ENCODE measurements at places on chromosomes 3 and 15.

DNA sequence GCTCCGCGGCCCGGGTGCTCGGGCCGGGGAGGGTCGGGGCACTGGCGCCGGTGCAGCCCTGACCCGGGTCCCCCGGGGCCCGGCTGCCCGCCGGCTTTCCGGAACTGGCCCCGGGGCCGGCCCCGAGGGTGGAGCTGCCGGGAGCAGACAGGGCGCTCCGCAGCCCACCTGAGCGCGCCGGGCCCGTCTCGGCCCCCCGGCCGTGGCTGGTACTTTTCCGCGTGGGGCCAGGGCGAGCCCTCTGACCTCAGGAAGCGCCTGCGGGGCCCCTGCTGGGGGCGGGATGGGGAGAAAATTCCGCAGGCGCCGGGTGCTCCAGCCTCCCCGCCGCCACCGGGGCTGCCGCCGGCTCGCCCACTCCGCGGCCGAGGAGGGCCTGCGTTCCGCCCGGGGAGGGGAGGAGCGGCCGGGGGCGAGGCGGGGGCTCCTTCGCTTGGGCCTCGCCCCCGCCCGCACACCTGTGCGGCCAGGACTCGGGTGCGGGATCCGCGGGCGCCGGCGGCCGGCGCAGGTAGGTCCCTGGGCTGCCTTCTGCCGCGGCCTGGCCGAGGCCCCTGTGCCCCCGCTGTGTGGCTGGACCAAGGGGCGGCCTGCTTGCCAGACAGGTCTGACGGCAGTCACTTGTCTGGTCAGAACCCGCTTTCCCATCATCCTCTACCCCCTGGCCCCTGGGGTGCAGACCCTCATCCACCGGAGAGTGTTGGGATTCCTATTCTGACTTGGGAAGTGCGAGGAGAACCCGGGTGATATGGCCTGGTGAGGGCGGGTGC, 3.5 kb downstream of the FURIN start:
- DNase-seq = no peak

- no peak for DNase-seq
Measured at GRCh38 chr3:102670986-102671385, 236.2 kb downstream of the ZPLD1 start.

GRCh38 chr3:50168388-50168787, 13.3 kb downstream of the SEMA3F start:
- no peak for DNase-seq

- DNase-seq = no peak
Measured at GRCh38 chr3:140225996-140226395, 291.0 kb downstream of the CLSTN2 start.

DNA sequence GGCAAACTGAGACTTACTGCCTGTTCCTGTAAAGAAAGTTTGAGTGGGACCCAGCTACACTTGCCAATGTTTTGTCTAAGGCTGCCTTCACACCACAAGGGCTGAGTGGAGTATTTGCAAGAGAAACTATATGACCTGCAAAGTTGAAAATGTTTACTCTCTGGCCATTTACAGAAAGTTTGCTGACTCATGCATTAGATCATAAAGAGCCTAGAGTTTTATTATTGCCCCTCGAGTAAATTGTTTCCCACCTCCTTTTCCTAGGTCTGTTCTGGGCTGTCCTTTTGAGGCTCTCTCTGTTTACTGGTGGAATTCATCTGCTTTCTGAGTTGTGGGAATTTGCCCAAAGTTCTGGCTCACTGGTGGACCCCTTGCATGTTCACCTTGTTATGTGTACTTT, 6.7 kb upstream of the PROK2 start:
- no peak for DNase-seq

- DNase-seq = no peak
Measured at GRCh38 chr3:15610082-15610759, 8.7 kb downstream of the BTD start.

DNA sequence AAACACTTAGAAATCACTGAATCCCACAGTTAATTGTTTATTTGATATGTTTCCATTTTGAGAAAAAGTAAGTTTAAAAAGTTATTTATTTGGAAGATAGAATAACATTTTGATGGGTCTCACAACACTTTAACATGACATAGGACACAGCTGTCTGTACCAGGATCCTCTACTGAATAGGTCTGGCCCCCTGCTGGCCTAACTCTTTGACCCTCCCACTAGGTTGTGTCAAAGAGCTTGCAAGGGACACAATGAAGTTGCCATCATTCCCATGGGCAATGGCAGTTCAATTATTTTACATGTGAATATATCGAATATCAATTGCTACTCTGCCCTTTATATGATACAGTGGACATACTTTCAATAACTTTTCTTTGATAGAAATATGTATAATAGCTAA, 138.9 kb downstream of the EPHA3 start:
- no peak for DNase-seq

DNA sequence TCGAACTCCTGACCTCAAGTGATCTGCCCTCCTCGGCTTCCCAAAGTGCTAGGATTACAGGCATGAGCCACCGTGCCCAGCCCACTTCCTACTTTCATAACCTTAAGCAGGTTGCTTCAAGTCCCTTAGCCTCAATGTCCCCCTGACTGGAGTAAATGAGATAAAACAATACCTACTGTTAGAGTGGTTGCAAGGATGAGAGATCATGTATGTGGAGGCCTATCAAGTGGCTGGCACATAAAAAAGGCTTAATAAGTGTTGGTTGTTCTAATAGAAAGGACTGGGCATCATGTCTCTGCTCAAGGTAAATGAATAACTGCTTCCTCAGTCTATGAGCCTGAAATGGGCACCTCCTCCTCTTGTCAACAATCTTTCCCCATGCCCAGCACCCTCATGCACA, 25.9 kb upstream of the UBE2E1 start:
- no peak for DNase-seq

- no peak for DNase-seq
Measured at GRCh38 chr15:87965304-87965703, 291.2 kb downstream of the NTRK3 start.

Data from activated T-helper 2 cell treated with anti-CD3 and anti-CD28 coated beads, Interferon-gamma antibody, Interleukin-2, Interleukin-4, amounts not matched to agents 10 μg/mL and 5 μg/mL and 100 μg/mL, durations not matched to agents 14 hours and 24 hours and 36 hours (primary cell).